ENCODE measurements at places on chromosomes 7 and 10.

- no peak for DNase-seq
These were observed 190.9 kb downstream of the RNLS start for GRCh38 chr10:88392222-88392621.

GRCh38 chr7:79455173-79455790 lies 1.8 kb upstream of the MAGI2 start:
- no peak for DNase-seq

GRCh38 chr7:116138202-116138801 lies 72.0 kb upstream of the TES start:
- no peak for DNase-seq

DNA sequence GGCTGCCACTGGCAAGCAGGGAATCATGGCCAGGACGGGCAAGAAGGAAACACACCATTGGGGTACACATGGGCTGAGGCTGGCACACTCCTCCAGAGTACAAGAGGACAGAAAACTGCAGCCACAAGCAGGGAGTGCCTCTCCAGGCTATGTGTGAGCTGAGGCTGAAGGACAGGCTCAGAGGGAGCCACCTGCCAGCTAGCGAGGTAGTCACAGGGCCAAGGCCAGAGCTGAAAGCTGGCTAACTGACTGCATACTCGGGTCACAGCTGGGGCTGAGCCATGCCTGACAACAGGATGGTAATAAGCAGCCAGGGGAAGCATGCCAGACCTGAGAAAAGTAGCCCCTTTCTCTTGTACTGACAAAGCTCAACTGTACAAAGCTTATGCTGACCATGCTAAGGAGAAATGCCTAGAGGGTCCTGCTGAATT lies 52.0 kb downstream of the KIF5B start:
- no peak for DNase-seq

DNA sequence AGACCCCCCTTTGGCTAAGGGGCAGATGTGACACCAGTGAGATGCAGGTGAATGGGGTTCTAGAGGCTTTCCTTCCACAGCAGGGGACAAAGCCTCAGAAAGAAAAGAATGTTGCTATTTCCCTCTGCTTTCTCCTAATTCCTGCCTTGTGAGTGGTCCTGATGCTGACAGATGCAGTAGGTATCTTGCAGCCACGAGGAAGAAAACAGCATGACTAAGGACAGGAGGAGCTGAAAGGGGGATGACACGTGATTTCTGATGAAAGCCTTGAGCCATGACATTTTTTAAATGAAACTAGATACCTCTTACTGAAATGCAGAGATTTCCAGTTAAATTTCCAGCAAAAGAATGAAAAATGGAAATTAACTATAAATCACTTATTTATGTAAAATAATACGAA lies 92.4 kb downstream of the C1GALT1 start:
- DNase-seq: no peak

DNA sequence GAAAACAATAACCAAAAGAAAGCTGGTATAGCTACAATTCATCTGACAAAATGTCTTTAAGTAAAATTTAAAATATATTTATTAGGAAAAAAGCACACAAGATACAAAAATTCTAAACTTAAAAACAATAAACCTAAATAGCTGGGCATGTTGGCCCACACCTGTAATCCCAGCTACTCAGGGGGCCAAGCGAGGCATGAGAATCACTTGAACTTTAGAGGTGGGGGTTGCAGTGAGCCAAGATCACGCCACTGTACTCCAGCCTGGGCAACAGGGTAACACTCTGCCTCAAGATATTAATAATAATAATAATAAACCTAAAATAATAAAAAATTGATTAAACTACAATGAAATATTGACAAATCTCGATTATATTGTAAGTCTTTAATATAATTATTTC lies 77.8 kb upstream of the PDK4 start:
- no peak for DNase-seq

DNA sequence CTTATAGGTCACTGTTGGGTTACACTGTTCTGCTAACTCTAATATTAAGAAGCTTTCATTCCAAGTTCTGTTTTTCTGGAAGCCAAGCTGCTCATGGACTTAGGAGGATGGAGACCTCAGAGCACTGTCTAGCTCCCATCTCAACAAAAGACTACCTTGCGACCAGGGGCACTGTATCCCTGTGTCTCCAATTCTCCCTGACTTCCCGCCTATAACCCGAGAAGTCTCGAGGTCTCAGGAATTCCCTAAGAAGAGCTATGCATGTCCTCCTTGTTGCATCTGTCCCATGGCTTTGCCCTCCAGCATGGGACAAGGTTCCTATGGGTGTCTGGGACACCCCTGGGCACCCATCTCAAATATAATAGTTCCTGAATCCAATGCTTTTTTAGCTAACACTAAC lies 31.2 kb downstream of the BTBD16 start:
- DNase-seq: no peak

- DNase-seq: no peak
These were observed 28.2 kb downstream of the CDK14 start for GRCh38 chr7:90624225-90624911.

DNA sequence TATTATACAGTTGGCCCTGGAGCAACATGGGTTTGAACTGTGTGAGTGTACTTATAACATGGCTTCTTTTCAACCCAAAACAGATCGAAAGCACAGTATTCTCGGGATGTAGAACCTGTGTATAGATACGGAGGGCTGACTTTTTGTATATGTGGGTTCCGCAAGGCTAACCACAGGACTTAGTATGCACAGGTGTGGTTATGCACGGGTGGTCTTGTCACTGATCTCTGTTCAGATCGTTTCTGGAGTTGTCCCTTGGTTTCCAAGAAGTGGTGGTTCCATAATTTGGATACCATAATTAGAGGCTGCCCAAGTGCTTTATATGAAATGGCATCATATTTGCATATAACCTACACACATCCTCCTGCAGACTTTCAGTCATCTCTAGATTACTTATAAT lies 10.9 kb upstream of the BHLHA15 start:
- no peak for DNase-seq

DNA sequence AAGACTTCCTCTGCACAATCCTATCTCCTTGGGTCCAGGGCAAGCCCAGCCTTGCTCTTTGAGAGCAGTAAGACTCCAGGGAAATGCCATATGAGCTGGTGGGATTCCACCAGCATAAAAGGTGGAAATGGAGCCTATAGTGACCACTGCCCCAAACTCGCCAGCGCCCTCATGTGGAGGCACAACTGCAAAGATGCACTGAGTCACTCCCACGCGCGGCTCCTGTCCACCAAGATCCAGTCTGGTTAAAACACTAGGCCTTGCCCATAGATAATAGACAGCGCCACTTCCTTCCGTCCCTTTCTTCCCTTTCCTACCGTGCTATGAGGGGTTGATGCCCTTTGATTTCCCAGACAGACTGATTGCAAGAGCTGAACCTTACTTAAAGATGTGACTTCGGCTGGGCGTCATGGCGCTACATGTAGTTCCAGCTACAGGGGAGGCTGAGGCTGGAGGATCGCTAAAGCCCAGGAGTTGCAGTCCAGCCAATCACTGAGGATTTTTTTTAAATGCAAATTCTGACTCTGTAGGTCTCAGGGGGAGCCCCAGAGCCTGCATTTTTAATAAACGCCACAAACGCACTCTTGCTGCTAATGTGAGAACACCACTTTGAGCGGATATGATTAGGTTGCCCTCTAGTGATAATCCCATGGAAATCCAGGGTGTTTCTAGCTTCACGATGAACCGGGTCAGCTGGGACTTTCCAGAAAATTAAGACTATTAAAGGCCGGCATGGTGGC lies 136.5 kb downstream of the EPC1 start:
- DNase-seq: no peak

- no peak for DNase-seq
These were observed 29.3 kb downstream of the LMTK2 start for GRCh38 chr7:98135984-98136383.

DNA sequence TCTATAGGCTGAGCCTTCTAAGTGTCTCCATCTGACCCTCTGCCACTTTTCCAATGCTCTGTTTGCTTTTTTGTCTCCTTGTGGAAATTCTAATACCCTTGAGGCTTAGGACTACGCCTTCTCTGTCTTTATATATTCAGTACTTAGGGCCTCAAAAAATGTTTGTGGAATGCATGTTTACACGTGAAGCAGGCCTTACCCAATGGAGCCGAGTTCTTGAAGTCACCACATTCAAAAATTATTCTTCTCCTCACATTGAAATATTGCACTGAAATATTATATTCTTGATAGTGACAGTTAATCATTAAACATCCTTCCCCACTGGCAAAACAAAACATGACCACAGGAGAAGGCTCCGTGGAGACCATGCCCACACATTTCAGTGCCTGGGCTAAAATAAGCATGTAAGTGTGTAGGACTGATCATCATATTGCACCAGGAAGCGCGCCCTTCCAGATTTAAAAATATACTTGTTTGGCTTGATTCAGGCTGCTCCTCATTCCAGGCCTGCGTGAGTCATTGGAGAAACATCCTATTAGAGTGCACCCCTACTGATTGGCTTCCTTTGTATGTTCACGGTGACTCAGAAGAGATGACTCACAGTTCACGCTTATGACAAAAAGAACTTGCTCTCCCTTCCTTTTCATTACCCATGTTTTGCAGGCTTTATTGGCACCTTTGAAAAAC lies 307.4 kb upstream of the AOAH start:
- peak; percentile 2 for DNase-seq

DNA sequence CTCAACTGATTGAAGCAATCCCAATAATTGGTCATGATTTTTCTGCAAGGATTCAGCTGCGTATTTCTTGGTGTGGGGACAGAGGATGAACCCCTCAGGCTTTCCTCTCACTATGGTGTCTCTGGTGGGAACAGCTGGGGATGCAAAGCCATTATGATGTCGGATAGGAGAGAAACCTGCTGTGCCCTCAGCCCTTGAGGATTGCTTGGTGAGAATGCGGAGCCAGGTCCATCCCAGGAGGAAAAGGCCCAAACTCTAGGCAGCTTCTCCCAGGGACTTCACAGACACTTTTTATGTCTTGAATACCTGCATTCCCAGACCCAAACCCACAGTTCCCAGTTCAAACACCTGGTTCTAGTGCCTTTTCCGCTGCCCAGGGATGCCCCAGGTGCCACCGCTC lies 302.0 kb downstream of the WDR37 start:
- DNase-seq: no peak

GRCh38 chr7:46695051-46695708 lies 774.1 kb upstream of the IGFBP3 start:
- no peak for DNase-seq

DNA sequence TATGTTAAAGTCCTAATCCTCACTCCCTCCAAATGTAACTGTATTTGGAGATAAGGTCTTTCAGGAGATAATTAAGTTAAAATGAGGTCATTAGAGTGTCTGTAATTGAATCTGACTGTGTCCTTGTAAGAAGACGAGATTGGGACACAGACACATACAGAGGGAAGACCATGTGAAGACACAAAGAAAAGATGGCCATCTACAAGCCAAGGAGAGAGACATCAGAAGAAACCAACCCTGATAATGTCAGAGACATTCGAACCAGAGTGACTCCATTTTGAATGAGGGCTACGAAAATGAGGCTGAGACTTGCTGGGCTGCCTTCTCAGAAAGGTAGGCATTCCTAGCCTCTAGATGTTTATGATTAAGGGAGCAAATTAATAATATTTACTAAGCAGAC lies 542 bp upstream of the SAMD9L start:
- DNase-seq: no peak

- DNase-seq: no peak
These were observed 68.5 kb downstream of the AP3M1 start for GRCh38 chr10:74081941-74082718.

GRCh38 chr10:73816917-73817729 lies 5.7 kb upstream of the NDST2 start:
- DNase-seq: no peak

DNA sequence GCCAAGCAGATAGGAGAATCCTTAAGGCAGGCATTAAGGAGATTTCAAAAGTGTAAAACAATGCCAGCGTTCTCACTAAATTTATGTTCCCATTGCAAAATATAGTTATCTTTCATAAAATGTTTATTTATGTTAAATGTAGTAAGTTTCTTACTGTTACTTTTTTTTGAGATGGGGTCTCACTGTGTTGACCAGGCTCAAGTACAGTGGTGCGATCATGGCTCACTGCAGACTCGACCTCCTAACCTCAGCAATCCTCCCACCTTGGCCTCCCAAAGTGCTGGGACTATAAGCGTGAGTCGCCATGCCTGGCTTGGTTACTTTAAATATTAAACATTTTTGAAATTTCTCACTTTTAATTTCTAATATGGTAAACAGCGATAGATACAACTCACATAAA lies 31.8 kb upstream of the PRKAR2B start:
- no peak for DNase-seq

GRCh38 chr10:117159390-117159789 lies 21.3 kb upstream of the VAX1 start:
- no peak for DNase-seq

- no peak for DNase-seq
These were observed 57.9 kb downstream of the ZNF438 start for GRCh38 chr10:30973737-30974136.

DNA sequence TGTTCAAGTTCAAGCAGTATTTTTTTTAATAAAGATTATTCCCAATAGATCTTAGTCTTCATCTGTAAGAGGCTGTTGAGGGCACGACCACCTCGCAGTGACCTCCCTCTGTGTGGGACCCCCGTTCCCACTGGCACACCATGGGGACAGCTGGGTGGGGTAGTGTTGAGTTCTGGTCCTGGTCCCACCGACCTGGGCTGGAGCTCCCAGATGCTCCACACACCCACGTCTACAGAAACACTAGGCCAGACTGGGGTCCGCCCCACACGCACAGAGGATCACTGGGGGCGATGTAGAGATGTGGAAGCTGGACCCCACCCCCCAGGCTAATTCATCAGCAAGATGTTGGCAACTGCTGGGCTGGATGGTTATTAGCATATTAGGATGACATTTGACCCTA lies 623.6 kb downstream of the PTPRN2 start:
- DNase-seq: no peak

- DNase-seq: no peak
These were observed 20.2 kb downstream of the SDK1 start for GRCh38 chr7:3321206-3321605.

DNA sequence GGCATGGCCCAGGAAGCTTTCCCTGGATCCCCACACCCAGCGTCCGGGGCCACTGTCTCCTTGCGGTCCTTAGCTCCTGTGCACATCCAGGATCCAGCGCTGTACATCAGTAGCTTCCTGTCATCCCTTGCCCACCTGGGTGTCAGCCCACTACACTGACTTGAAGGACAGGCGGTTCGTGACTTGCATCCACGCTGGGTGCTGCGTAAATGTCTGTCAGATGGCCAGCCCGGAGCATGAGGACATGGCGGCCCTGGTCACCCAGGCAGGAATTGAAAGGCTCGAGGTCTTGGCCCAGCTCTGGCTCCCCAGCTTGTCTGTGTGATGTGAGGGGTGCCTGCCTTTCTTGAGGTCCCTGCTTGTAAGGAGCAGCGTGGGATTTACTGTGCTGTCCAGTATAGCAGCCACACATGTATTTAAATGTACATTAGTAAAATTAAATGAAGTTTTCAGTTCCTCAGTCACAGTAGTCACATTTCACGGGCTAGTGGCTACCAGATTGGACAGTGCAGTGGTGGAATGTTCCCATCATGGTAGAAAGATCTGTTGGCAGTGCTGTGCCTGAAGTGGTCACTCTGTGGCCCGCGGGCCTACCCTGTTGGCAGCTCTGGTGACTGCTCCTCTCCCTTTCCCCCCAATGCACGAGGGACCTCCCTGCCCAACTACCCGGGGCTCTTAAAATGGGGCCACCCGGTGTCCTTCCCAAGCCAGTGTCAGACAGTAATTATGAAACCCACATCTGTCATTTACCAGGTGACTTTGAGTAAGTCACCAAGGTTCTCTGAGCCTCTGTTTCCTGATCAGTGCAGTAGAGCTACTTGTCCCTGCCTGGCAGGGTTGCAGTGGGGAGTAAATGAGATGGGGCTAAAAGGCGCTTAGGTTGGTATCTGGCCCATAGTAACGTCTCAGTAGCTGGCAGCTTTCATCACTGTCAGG lies 97.8 kb upstream of the PPIF start:
- no peak for DNase-seq

- no peak for DNase-seq
These were observed 10.6 kb upstream of the SUN1 start for GRCh38 chr7:821688-822087.
